ENCODE measurements at places on chromosomes 4 and X. TPM values are rescaled to one million over a fixed set of nuclear protein-coding genes. Genes with fewer than 3 reads are reported as not detected.

GRCh38 chr4:118589471-118590055, 95.6 kb upstream of the METTL14 start:
- no peak for DNase-seq

DNA sequence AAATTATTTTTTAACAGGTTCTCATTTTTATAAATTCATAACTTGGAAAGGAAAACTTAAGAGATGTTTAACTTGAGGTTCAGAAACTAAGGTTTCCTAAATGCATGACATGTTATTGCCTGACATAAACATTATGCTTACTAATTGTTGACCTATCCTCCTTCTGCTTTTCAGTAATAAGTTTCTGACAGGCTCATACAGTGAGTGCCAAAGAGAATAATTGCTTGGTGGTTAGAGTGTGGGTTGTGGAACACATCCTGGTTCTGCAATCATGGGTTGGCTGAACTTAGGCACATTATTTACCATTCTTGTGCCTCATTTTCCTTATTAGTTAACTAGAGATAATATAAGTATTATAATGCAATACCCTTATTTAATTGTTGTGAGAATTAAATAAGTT, 56.5 kb downstream of the BMPR1B start:
- no peak for DNase-seq

GRCh38 chr4:84971319-84971932, 4.9 kb upstream of the WDFY3 start:
- no peak for DNase-seq

Gene IL13RA1
- total RNA-seq, result 34.8 TPM

Gene NXF3
- total RNA-seq, result 0.84 TPM

DNA sequence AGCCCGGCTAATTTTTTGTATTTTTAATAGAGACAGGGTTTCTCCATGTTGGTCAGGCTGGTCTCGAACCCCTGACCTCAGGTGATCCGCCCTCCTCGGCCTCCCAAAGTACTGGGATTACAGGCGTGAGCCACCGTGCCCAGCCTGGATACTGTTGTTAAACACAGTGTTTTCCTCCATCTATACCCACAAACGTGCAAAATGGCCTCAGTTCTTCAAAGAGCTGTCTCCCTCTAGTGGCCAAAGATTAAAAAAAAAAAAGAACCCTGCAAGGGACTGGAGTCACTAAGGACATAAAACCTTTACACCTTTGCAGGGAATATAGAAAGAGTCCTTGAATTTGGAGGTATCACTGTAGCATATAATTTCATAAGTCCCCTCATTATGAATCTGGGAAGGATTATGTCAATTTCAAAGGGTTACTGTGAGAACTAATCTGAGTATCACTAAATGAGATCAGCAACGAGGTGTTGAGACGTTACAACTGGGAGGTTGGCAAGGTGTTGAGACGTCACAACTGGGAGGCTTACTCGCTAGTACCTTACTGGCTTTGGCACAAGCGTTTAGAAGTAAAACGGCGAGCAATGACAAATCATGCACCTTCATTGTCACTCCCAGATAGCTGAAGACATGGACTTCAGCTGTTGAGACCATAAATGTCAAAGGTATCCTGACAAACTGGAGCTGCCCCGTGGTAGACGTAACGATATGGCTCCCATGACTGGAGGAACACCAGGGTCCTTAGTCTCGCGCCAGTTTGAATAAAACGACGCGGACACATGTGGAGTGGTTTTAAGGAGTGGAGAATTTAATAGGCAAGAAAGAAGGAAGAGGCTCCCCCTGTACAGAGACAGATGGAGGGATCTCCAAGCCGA, 33.4 kb upstream of the ENPP6 start:
- no peak for DNase-seq

All from tibial nerve (tissue), 4 donors.